Astrocyte (in vitro differentiated cells and primary cell): ENCODE measurements at places on chromosomes 16 and 17.

DNA sequence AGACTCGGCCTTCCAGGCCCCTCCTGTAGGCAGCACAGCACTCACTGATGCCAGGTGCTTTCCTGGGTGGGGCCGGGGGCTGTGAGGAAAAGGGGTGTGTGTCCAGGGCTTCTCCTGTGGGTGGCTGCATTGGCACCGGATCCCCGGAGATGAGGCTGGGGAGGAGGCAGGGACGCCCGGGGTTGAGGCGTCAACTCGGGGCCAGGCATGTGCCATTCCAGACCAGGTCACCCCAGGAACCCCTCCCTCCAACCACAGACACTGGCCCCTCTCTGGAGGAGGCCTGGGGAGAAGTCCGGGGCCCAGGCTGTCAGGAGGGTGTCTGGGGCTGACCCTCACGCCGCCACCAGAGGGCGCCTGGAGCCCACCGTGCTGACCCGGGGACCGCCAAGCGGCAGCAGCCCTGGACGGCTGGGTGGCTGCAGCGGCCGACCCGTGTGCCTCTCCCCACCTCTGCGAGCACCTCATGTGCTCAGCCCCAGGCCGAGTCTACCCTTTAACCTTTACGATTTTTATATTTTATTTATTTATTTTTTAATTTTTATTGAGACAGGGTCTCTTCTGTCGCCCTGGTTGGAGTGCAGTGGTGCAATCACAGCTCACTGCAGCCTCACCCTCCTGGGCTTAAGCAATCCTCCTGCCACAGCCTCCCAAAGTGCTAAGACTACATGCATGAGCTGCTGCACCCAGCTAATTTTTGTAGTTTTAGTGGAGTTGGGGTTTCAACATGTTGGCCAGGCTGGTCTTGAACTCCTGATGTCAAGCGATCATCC, 3.2 kb upstream of the METRN start:
- DNase-seq = no peak

DNA sequence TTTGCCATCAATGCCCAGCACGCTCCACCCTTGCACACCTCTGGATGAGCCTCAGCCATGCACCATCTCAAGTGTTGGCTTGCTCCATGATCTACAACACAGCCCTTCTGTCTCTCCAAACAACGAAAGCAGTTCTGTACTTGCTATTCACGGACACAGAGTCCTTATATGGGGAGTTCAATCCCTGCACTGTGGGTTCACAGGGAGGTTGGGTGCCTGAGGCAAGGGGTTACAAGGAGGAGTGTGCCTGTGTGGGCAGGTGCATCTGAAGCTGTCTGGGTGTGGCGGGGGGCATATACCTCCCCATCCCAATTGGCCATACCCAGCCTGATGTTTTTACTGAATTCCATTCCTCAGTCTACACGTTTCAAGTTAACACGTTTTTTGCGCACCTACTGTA, 5.6 kb downstream of the RUNDC3A start:
- DNase-seq = no peak

DNA sequence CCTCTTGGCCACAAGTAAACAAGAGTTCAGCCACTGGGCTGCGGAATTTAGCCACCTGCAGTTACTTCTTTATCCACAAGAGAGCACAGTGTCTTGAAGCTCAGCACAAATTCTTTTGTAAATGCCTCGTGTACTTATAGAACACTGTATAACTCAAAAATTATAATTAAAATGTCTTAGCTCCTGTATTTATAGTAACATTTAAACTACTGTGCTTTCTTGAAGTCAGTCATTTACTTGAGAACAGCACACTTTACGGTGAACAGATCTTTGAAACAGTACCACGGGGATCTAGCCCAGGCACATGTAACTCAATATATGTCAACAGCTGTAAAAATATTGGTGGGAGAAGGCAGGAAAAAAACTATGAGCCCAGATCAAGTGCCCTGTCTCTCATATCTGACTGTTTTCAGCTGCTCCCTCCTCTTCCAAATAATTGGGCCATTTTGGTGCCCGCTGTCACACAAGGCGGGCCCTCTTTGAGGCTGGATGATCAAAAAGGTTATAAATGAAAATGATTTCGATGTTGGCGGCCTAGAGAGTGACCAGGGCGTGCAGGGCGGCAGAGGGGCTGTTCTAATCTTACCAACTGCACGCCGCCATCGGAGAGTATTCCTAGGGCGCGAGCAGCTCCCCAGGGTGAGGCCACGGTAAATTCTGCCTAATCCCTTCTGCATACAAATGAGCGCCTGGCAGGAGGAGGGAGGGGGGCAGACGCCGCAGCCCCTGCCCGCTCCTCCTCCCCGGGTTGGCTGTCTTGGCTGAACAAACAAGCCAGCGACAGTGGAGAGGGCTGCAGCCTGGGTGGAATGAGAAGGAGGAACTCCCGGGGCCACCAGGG, 183.2 kb downstream of the C16orf78 start:
- DNase-seq = peak; percentile 35

DNA sequence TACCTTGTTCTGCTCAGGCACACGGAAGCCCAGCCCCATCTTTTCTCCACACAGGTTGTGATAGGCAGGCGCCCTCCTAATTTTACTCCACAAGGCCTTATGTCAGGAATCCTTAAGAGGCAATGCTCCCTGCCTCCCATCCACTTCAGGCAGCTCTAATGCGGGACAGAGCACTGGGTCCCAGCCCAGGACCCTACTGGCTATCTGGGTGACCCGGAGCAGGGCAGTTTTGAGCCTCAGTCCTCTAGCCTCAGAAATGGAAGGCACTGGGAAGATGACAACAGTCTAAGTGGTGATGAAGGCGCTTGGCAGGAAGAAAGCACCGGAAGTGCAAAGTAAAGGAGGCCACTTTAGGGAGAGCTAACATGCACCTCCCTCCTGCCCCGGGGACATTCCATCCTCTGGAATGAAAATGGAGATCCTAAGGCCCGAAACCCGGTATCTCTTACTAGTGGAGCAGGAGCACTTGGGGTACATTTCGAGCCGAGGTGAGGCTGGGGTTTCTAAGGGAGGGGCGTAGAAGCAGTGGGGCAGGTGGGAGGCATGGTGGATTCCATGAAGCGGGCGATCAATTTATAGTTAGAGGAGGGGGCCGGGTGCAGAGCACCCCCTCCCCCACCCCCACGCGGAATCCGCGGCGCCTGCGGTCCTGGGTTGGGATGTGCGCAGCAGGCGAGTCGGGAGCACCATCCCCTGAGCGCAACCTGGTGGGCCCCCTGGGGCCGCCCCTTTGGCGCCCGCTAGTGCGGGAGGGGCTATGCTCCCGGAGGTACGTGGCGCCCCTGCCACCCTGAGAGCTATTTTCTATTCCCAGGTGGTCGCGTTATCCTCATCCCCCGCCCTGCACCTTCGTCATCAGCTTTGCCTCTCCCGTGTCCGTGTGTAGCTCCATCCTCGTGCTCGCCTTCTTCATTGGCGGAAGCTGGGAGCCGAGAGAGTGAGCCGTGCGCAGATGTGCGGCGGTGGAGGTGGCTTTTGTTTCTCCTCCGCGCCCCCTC, 4.9 kb downstream of the MT1F start:
- no peak for DNase-seq

DNA sequence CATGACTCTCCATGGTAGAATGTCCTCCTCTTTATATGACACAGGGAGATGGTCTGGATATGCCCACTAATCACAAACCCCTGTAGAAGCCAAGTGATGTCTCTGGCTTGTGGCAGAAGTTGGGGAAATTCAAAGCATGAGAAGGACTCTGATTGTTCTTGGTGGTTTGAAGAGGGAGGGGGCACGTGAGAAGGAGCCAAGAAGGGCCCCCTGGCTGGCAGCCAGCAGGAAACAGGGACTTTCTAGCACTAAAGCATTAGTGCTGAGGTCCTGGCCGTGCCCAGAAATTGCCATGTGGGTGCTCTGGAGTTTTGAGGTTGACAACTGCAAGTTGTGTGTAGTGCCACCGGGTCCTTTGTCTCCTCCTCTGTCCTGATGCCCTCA, 199.9 kb downstream of the LGALS9B start:
- DNase-seq = no peak
